Gastroesophageal sphincter (tissue), 4 donors: ENCODE measurements at places on chromosomes 7 and 10. TPM values are rescaled to one million over a fixed set of nuclear protein-coding genes. Genes with fewer than 3 reads are reported as not detected.

DNA sequence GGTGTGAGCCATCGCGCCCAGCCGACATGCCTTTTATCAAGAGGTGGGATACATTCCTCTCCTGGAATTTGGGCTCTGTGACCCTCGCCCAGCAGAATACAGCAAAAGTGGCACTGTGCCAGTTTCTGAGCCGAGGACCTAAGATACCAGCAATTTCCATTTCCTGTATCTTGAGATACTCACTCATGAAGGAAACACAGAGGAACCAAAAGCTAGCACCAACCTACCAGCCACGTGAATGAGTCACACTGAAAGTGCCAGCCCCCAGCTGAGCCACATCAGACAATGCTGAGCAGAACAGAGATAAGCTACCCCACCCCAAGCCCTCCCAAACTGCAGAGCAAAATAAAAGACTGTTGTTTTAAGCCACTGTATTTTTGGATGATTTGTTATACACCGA lies 56.3 kb downstream of the CACUL1 start:
- ATAC-seq: no peak

DNA sequence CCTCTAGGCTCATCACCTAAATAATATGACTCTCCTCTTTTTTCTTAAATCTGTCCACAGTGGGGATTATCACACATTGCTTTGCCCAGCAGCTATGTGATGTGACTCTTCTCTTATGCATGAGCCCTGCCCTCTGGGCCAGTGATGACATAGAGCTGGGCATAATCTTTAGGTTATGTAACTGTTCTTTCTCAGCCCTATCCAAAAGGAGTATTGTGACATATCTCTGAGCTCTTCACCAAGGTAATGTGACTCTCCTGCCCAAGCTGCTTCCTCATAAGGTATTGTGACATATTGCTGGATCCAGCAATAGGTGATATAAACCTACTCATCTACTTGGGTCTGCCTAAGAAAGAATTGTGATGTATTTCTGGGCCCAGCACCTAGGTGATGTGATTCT lies 37.7 kb upstream of the ZNF107 start:
- ATAC-seq: no peak

DNA sequence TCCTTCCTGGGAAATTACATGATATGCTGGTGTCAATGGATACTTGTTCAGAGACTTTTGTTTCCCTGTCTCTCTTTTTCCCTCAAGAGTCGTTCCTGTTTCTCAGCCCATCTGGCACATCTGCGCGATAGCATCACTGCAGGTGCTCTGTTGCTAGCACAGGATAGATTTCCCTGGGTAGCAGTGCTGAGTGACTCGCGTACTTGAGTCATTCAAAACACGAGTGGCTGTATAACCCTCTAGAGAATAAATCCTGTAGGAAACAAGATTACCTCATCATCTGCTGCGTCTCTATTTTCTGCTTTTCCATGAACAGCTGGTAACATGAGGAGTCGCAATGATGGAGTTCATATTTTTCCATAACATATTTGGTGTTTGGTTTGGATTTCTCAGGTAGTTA lies 452.0 kb upstream of the FZD8 start:
- ATAC-seq: no peak

GRCh38 chr7:66315192-66315591 lies 110.1 kb downstream of the TPST1 start:
- ATAC-seq: no peak

DNA sequence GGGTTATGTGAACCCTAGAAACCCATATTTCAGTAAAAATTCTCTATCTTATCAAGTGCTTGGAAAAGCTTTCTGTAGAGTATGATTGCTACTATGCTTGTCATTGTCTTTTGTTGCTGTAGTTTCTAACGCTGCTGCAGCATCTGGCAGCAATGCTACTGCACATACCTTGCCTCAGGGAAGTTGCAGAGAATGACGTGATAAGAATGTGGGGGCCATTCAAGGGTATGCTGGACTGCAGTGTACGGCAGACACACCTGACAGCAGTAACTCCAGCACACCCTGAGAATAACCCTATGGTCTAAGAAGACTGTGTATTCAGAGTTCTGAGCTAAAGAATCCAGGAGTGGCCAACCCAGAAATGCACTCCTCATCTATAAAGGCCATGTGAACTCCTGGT lies 20.5 kb downstream of the TRIM4 start:
- no peak for ATAC-seq

DNA sequence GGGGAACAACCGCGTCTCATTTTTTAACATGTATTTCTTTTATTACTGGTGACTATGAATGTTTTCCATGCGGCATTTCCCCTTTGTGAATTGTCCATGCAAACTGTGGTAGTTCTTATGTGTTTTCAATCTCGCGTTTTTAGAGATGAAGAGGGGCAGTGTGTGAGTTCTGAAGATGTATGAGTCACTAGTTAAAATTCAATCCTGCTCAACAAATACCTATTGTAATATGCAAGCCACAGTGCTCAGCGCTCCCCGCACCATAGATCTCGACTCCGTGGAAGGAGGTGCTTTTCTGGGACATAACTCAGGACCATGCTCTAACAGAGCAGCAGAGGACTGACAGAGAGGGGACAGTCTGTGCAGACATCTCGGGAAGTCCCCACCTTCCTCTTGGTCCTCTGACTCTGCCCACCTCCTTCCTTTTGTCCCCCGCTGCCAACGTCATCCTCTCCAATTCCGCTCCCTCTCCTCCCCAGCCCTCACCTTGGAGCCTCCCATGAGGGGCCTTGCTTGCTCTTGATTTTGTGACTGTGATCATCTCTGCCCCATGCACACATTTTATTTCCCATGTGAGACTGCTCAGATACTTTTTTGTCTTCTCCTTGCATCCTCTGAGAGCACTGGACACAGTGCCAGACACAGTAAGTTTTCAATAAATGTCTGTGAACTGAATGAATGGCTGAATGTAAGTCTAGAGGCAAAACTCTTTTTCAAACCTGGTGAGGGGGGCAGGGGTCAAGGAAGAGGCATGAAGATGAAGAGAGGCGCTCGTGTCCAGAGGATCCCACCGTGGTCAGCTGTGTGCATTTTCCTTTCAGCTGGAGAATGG lies 42.7 kb upstream of the PLEKHA1 start:
- no peak for ATAC-seq

The ADAM22 gene
- 1.4 TPM for total RNA-seq

The TAS2R41 gene
- not detected for total RNA-seq

The CLRN3 gene
- total RNA-seq: not detected

The PTN gene
- total RNA-seq: 13.2 TPM

The BPGM gene
- total RNA-seq: 35.6 TPM
